T follicular helper cell (primary cell): ENCODE measurements at places on chromosomes 7 and 10.

DNA sequence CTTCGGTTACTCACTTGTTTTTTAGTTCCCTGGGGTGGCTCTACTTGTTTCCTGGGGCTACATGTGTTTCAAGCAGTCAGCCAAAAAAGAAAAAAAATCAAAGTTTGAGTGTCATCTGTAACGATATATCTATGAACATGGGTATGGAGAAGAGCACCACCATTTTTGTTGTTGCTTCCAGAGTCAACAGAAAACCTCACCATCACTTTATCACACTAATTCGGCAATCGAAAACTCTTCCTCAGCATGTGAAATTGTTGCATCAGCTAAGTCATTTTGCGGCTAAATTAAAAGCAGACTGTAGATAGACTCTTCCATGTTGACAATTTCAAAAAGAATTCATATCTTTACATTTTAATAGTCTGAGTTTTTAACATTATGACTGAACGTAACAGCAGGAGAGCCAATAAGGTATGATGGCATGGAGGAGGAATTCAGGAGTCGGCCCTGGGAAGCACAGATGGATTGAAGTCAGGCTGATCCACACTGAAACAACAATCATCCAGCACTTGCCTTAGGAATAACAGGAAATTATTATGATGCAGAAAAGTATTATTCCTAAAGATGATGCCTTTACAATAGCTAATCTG lies 455.7 kb upstream of the KLF6 start:
- DNase-seq = no peak

DNA sequence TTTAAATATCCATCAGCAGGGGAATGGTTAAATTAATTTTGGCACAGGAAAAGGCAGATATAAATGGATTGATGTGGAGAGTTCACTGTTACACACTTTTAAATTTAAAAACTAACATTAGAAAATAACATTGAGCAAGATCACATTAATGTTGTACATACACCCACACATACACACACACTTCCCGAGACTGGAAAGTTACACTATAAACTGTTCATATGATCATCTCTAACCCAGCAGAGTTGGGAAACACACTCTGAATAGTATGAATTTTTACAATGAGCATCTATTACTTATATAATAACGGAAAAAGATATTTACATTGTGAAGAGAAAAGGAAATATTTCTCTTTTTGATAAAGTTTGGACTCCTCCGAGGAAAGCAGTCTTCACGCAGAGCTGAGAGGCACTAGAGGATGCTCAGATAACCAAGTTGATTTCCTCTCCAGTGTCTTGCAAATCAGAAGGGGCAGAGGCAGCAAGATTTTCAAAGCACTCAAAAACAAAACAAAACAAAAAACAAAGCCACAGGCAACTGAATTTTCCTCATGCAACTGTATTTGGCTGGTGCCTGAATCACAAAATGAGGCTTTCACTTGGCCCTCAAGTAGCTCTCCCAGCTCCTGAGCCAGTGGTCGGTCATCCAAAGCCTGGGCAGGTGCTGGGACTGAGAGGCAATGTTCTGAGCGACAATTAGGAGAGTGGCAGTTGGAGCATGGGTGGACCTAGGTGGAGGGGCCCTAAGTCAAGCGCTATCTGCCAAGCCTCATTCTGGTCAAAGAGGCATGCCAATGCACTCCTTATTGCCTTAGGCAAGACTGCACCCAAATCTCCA lies 10.5 kb upstream of the GATAD1 start:
- DNase-seq = no peak

GRCh38 chr10:43138757-43139241 lies 554 bp downstream of the CSGALNACT2 start:
- DNase-seq = peak; percentile 54

GRCh38 chr7:1761097-1761496 lies 91.0 kb downstream of the ELFN1 start:
- DNase-seq = no peak

GRCh38 chr10:1633783-1634182 lies 103.5 kb downstream of the ADARB2 start:
- DNase-seq = no peak

DNA sequence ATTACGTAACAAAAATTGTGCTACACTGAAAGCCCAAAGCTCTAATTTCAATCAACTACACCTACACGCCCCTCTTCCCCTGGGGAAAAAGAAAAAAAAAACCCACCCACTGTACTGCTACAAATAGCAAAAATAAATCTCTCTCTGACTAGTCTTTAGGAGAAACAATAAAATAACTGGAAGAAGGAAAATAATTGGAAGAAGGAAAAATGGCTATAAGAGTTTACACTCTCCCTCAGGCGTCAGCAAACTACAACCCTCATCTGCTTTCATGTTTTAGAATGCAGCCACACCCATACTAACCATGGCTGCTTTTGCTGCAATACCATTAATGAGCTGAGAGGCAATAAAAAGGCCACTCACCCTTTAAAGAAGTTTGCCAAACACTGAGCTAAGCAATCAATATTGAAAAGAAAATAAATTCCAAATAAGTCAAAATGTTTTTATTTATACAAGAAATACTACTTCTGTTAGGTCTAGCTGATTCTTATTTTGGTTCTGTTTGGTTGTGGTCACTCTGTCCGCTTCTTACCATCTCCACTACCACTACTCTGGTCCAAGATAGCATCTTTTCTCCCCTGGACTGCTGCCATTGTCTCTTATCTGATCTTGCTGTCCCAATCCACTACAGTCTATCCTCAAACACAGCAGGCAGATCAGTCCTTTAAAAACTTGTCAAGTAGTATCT lies 3.8 kb downstream of the MINDY3 start:
- no peak for DNase-seq

GRCh38 chr7:138979226-138979979 lies 1.8 kb downstream of the KIAA1549 start:
- no peak for DNase-seq

DNA sequence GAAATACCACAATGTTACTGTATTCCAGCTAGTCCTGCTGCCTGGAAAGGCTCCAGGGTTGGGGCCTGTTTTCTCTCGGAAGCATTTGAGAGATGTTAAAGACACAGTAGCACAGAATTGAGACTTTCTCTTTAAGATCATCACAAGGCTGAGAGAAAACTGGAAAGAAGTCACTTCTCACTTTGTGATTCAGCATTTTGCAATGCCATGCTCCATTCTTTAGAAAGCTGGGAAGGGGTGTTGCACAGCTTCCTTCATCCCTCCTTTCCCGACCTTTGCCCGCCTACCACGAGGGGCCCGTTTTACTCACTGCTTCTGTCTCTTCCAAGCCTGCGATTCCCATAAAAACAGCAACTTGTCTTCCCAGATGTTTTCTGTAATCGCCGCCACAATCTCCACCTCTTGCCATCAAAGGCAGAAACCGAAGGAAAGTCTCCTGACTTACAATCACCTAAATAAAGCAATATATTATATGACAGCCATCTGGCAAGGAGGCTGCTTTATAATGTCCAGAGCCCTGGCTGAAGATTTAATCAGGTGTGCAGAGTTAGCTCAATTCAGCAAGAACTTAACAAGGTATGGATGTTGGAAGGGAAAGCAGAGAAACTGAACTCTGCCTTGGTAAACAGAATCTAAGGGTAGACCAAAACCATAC lies 18.9 kb downstream of the NOD1 start:
- no peak for DNase-seq

DNA sequence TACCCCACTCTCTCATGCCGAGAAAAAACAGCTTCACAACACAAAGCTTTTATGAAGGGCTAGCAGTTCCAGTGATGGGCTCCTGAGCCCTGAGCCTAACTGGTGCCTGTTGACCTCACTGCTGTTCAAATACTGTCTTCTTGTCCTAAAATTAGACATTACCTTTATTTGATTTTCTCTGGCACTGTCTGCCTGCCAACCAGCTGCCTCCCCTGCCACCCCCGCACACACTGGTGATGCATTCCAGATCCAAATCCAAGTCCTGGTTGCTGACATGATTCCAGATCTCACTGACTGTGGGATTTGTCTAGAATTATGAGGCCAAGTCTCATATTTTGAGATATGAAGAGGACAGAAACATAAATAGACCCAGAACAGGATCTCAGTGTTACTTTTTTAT lies 816.2 kb downstream of the NRG3 start:
- no peak for DNase-seq

DNA sequence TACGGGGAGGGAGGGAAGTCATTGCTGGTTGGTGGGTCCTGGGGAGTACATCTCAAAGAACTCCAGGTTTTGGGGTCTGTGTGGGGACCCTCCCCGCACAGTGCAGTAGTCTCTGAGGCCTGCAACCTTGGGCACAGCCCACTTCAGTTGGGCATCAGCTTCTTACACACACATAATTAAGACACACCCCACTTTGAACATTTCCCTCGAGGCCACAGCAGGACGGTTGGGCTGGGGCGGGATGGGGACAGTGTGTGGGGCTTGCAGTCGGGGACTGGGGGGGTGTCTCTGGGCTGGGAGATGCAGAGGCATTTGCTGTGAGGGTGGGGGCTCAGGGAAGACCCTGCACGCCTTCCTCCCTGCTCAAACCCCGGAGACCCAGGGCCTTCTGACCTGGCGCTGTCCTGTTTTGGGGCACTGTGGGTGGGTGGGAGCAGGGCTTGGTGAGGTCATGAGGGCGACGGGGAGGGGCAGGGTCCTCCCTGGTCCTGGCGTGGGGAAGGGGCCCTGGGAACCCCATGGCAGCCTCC lies 1.3 kb downstream of the LFNG start:
- no peak for DNase-seq

- no peak for DNase-seq
Measured at GRCh38 chr10:69956741-69957230, 95.9 kb upstream of the MACROH2A2 start.
